ENCODE measurements at places on chromosomes 2 and 18.

GRCh38 chr2:146530886-146531285 lies 1313.9 kb upstream of the ACVR2A start:
- no peak for DNase-seq

GRCh38 chr2:191291471-191291870 lies 46.3 kb downstream of the MYO1B start:
- DNase-seq, result no peak

- no peak for DNase-seq
These were observed 29.4 kb downstream of the TMEM18 start for GRCh38 chr2:647691-648231.

DNA sequence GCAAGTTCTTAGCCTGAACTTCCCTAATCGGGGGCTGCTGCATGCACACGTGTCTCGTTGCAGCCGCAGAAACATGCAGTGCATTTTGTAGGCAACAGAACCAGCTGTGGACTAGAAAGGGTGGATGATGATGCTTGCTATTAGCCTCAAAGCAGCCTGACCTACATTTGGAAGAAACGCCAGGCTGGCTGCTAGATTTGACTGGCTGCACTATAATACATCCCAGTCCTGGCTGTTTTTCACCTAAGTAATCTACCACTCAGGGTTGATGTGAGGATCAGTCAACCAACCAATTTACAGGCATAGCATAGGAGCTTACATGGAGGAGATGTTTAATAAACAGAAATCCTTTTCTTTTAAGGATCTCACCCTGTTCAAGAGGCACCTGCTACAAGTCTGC lies 56.4 kb upstream of the SPP2 start:
- no peak for DNase-seq

DNA sequence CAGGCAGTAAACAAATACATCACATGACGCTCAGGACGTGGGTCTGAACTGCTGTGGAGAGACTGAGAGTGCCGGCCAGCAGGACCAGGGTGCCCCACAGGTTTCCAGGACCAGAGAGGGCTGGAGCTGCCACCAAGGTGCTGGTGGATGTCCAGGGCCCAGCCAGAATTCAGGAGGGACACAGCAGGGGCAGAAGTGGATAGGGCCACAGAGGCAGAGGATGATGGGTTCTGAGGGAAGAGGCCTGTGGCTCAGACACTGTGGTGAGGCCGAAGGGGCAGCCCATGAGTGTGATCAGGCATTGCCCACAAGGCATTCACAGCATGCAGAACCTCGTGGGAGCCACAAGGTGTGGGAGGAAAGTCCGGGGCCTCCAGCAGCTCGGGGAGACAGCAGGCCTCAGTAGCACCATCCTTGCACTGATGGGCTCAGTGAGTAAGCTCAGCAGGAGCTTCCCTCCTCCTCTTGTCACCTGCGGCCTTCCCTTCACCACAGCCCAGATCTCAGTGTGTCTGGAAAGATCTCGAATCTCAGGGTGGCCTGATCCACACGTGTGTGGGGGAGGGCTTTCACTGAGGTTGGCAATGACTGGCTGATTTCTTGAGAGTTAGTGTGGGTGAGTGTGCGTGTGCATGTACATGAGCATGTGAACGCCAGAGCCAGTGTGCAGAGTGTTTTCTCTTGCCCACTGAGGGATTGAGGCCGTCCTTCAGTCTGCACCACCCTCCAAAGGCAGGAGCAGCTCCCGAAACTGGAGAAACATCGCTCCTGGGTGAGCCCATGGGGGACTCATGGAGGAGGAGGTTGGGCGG lies 181.8 kb upstream of the RAB6C start:
- DNase-seq, result no peak

DNA sequence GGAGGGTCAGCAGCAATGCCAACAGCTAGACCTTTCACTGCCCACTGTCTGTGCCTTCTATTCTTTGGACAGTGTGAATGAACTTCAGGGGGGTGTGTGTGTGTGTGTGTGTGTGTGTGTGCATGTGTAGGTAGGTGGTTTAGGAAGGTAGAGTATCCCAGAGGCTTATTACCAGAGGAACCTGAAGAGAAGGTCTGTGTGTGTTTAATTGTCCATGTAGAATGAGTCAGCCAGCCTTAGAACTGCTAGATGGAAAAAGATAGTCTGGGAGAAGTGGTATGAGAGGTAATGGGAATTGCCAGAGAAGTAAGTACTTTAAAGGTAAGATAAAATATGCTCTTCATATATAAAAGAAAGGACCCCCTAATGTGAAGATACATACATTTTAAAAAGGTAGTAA lies 522.2 kb downstream of the PIK3C3 start:
- DNase-seq, result no peak

DNA sequence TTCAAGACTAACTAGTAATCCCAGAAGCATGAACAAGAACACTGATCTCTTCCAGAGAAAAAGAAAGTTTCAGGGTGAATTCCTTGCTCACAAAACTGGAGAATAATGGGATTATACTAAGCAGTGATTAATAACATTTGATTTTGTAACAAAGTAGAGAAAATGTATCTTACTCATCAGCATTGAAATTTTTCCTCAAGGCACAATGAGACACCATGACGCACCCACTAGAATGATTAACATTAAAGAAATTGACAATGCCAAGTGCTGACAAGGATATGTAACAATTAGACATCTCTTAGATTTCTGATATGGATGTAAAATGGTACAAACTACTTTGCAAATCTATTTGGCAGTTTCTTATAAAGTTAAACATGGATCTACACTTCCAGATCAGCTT lies 101.1 kb upstream of the EPHA4 start:
- no peak for DNase-seq

GRCh38 chr2:208673631-208674030 lies 267.0 kb downstream of the PTH2R start:
- DNase-seq, result no peak

DNA sequence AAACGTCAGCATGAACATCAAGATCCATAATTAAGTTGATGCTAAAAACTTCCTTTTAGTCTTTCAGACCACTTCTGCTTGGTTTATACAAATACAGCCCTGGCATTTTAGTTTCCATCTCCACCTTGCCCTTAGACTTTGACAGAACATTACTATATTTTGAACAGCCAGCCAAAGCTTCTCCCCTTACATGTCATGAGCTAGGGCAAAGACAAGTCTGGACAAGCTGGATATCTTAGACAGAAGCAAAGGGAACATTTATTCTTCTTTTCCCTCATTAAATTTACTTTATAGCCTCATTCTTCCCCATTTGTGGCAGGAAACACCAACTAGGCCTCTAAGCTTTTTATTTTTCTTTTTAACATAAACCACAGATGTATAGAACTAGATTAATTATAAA lies 403.3 kb downstream of the SUCLG1 start:
- no peak for DNase-seq

- no peak for DNase-seq
These were observed 9.3 kb upstream of the MTCL1 start for GRCh38 chr18:8695932-8696517.
